GM03348 (cell line): ENCODE measurements at places on chromosomes 7 and 10.
A peak's percentile ranks its signal among the peaks of the same experiment; 100 is the strongest.

DNA sequence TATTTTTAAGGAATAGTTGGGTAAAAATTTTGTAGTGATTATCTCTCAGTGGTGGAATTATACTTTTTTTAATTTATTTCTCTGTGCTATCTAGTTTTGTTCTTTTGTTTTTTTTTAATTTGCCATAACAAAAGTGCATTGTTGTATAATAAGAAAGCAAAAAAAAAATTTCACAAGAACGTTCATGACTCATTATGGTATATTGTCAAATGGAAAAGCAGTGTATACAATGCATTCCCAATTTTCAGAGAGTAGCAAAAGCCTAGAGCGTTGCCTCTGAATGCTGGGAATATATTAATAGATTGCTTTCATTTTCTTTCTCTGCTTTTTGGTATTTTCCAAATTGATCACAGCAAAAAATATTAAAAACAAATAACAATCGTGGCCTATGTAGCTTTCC, 46.3 kb upstream of the GPAM start:
- DNase-seq = no peak

- DNase-seq = no peak
Observed at GRCh38 chr7:159329818-159330378, 185.2 kb upstream of the VIPR2 start.

GRCh38 chr7:105219771-105220160, 169.0 kb downstream of the SRPK2 start:
- peak; percentile 33 for DNase-seq

DNA sequence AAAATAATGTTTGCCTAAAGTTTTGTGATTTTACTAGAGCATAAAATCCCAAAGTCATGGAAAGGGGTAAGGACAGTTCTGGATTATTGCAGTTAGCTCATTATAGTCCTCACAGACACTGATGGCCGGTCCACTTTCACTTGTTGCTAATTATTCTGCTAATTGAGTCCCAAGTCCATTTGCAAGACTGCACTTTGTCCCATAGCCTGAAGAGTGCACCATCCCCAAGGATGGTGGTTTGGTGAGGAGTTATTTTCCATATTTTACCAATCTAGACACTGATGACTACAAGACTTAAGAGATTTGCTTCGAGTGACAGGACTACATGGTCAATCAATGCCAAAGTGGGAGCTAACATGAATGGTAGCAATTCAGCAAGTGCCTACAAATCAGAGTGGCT, 181.8 kb upstream of the CACNA2D1 start:
- no peak for DNase-seq

GRCh38 chr10:133444342-133445267, 9.1 kb upstream of the SCART1 start:
- DNase-seq = no peak

DNA sequence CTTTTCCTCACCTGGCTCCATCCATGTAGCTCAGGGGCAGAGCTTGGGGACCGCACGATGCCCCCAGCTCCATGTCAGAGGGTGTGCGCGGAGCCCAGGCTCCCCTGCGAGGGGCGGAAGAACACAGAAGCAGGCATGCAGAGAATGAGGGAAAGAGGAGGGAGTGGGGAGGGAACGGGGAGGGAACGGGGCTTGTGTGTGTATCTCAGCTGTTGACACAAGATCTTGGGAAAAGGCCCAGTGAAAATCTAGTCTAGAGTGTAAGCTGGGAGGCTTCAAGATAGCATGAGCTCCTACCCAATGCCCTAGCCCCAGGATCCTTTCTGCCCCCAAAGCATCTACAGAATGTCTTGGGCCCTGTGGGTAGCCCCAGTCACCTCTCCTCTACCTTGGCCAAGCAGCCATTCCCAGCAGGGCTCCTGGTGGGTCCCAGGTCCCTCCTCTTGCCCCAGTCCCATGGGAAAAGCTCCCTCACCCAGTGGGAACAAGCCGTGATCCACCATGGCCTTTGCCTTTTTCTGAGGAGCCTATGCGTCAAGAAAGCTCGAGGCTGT, 25.1 kb upstream of the NDST2 start:
- DNase-seq = no peak

DNA sequence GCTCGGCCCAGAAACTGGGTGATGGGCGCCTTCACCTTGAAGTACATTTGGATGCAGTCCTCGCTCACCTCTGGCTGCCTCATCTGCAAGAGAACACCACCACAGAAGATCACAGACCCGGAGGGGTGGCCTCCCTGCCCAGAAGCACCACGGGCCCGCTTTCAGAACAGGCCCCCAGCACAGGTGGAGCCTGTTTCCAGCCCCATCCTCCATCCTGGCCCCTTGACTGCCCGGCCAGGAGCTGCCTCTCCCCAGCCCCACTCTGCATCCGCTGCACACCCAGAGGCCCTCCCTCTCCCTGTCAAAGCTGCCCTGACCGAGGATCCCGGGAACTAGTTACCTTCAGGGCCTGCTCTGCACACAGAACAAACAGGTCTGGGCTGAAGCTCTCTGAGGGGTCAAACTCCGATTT, 724 bp downstream of the CFAP46 start:
- no peak for DNase-seq

GRCh38 chr7:50292165-50292757, 12.3 kb upstream of the IKZF1 start:
- no peak for DNase-seq

- no peak for DNase-seq
Observed at GRCh38 chr7:81154565-81154964, 235.7 kb upstream of the SEMA3C start.

GRCh38 chr7:152967958-152968357, 208.4 kb downstream of the ACTR3B start:
- DNase-seq = no peak

DNA sequence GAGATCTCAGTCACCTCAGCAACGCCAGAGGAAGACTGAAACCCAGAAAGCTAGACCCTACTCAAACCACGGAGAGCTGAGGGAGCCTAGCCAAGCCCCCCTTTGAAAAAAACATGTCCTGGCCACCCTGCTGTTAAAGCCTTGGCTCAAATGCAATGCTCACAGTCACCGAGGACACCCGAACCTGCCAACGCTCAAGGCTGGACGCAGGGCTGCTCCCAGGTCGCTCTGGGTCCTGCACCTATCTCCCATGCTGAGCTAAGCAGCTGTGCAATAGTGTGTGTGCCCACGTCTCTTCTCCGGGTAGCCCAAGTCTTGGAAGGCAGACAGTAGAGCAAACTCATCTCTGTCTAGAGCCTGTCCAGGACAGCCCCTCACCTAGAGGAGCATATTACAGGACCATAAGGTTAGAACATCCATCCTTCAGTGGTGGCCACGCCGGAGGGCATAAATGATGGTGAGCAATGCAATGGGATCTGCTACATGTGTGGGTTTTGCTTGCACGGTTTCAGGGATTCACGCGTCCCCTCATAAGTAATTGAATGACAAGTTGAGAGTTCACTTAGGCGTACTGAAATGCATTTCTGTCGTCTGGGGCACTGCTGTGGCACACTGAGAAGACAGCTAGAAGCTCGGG, 94.2 kb upstream of the DDC start:
- no peak for DNase-seq

GRCh38 chr10:18397906-18398305, 253.5 kb downstream of the NSUN6 start:
- no peak for DNase-seq

DNA sequence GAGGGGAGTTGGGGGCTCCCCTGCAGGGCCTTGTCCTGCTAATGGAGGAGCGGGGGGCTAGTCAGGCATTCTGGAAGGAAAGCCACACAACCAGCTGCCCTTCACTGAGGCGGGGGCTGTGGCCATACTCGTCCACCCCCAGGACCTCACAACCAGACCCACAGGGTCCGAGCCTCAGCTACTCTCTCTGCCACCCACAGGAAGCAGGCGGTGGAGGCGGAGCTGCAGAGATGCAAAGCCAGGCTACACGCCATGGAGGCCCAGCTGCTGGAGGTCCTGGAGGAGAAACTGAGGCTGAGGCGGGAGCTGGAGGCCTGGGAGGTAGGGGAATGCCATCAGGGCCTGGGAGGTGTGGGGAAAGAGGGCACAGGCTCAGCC, 3.1 kb downstream of the ABHD11 start:
- no peak for DNase-seq

GRCh38 chr10:17062955-17063484, 66.6 kb downstream of the CUBN start:
- peak; percentile 48 for DNase-seq

DNA sequence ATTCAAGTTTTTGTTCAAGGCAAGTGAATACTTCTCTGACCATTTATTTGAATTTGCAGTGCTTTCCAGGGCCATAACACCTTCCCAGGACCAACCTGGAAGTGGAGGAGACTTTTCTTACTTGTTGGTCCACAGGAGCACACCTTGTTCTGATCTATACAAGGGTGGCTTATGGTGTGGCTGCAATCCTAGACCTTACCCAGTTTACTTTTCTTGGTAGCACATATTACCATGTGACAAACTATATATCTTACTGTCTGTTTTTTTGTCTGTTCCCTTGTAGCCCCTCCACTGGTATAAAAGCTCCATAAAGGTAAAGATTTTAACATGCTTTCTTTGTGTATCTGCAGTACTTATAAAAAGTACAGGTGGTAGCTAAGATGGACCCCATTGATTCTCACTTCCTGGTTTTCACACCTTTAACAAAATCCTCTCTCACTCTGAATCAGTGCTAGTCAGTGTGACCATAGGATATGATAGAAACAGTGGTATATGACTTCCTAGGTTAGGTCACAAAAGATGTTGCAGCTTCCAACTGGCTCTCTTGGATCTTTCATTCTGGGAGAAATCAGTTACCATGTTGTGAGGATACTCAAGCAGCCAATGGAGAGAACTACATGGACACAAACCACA, 5.6 kb upstream of the ASB4 start:
- no peak for DNase-seq

GRCh38 chr7:80581486-80582260, 56.8 kb upstream of the CD36 start:
- DNase-seq = no peak

DNA sequence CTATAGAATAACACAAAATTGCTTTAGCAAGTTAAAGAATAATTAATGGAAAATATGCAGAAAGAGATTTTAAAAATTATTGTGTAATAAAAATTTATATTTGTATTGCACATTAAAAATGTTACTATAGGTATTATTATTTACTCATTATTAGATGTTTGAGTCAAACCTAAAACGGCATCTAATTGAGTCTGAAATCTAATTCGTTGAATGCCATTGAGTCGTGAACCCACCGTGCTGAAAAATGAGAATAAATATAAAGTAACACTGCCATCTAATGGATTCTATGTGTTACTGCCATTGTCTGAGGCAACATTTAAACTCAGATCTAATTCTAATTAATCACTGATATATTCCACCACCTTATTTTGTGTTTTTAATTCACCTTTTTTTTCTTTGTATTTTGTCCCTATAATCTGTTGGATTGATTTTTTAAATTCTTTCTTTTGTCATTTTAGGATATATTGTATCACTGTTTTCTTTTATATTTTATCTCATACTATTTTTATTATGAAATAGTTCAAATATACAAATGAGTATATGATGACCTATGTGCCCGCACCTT, 62.2 kb downstream of the SAMD9 start:
- peak; percentile 63 for DNase-seq

- no peak for DNase-seq
Observed at GRCh38 chr10:120980279-120981255, 129.4 kb downstream of the WDR11 start.

GRCh38 chr10:3199488-3199887, 26.9 kb upstream of the PITRM1 start:
- no peak for DNase-seq

DNA sequence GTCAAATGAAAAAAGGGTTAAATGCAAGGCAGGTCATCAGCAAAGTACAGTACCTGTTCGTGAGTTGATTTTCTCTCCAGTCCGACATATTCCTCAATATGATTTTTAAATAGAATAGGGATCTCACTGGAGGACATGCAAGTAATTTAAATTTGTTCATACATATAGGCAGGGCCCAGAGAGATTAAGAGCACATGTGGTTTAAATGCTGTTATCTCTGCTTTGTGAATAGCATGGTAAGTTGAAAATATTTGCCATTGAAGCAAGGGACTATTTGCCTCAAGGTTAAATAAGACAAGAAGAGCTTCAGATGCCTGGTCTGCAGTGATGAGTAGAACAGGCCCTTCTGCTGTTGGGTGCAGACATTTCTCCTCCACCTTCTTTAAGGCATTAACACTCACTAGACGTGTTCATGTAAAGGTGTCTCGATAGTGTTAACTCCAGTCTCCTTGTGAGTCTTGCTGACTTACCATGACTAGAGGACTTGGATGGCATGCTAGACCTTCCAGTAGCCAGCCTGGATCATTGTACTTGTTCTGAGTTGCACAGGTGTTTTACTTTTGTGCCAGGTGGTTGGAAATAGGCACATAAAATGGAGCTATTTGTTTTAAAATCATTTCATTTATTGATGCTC, 15.6 kb upstream of the AKR1C3 start:
- DNase-seq = no peak

GRCh38 chr7:90412458-90413184, 9.4 kb downstream of the CLDN12 start:
- DNase-seq = no peak

DNA sequence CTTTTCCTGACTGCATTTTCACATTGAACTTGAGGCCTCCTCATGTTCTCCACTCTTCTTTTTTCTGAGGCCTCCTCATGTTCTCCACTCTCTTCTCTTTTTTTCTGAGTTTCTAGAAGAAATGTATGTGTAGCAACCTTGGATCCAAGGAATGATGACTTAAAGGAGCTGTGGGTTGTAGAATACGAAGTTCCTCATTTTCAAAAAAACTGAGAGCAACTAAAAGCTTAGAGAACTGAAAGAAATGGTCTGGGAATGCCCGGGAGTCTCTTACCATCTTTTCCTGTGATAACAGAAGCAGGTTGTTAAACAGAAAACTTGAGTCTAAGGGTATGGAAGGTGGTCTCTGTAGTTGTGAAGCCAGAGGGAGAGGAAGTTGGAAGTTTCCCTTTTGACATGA, 32.8 kb downstream of the MRPS33 start:
- DNase-seq = no peak

DNA sequence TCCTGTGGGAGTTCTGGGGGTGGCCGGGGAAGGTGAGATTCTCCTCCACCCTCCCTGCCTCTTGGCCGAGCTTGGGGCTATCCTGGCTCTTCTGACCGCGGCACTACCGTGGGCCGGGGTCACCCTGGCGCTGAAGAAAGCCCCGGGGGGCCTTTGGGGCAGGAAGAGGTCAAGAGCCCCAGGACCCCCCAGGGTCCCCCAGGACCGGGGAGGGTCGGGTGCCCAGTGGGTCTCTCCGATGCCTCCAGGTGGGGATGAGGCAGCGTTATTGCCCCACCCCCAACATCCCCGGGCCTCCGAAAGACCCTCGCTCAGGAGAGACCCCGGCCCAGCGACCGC, 439 bp upstream of the KNDC1 start:
- DNase-seq = no peak

- no peak for DNase-seq
Observed at GRCh38 chr10:13845897-13846296, 259.1 kb downstream of the PRPF18 start.

DNA sequence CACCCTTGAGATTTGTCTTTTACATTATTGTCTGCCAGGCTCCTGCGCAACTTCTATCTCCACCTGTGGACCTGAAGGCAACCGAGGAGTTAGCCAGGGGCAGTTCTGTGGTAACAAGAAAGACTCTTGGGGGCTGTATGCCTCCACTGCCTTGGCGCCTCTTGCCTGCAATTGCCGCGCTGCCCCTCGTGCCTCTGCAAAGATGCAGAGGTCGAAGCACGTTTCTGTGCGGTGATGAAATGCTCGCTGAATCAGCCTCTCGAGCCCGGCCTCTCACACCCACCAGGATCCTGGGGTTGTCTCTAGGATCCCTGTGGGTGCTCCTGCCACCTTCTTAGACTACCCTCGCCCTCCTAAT, 486 bp upstream of the LHFPL3 start:
- DNase-seq = no peak
